ENCODE measurements at places on chromosomes 1 and 21.

GRCh38 chr1:32341971-32342370 is 5.9 kb upstream of the MARCKSL1 start:
- no peak for DNase-seq

DNA sequence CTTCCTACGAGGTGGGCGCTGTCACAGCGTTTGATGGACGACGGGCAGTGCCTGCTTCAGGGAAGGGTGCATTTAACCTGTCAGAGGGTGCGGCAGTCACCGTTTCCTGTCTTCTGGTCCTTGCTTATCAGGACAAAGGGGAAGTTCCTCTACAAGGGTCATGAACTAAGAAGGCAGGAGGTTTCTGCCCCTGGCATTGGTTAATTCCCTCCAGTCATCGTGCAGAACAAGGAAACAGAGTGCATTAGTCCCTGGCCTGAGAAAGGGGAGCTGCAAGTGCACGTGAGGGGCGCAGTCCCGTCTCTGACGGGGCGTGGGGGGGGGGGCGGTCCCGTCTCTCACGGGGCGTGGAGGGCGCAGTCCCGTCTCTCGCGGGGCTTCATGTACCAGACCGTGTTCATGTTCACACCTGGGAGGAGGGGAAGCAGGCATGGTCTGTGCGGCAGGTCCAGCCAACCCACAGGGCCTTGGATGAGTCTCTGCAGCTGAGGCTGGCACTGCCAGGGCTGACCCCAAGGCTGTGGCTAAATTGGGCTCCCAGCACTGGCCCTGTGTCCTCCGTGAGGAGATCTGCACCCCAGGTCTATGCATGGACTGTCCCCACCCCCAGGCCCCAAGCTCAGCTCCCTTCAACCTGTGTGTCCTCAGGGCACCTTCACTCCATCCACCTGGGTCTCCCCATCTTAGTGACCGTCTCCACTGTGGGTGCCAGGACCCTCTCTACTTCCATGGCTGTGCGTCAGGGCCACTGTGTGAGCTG is 89.2 kb upstream of the COL6A1 start:
- DNase-seq: peak; percentile 94

- DNase-seq: no peak
These were observed 5.2 kb upstream of the AKNAD1 start for GRCh38 chr1:108862017-108862610.

- DNase-seq: no peak
These were observed 53.0 kb upstream of the CNN3 start for GRCh38 chr1:94979656-94980581.

DNA sequence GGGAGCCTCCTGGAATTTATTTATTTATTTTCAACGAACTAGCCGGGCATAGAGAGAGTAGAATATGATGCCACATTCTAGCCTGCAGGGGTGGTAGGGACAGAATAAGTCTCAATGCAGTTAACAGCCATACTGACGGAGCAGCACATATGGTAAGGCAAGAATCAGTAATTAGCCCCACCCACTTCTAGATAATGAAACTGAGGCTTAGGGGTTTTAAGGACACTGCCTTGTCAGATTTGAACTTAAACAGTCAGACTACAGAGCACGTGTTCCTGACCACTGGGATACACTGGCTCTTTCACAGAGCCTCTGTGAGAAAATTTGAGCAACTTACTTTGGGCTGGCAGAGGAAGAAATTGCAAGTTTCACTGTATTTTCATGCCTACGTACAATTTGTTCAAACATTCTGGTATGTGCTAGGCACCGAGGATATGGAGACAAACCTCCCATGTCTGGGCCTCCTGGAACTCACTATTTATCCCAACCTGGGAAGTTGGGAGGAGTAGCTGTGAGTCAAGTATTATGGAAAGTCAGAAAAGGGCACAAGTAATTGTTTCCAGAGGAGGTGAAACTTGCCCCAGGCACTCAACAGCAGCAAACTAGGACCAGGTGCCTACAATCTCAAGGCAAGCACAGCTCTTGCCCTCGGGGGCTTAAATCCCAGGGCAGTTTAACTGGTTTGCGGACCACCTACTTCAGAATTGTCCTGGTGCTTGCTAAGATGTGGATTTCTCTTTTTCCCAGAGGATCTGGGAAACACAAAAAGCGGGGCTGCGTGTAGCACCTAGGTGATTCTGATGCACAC is 1.6 kb upstream of the CLIC4 start:
- DNase-seq: no peak

- DNase-seq: no peak
These were observed 13.6 kb downstream of the ZYG11B start for GRCh38 chr1:52739699-52740467.

DNA sequence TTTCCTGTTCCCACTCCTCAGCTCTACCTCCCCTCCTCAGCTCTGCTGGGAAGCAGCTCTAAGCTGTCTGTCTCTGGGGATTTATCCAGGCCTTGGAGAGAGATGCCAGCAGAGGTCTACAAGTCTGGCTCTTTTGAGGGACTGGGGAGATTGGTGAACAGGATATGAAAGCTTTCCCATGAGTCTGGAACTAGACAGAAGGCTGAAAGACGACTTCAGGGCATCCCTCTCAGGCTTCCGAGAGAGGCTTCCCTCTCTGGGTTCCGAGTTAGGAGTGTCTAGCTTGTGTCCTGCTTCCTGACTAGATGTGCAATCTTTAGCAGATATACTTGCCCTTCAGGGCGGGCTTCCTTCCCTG is 733 bp downstream of the TMEM35B start:
- DNase-seq: no peak

DNA sequence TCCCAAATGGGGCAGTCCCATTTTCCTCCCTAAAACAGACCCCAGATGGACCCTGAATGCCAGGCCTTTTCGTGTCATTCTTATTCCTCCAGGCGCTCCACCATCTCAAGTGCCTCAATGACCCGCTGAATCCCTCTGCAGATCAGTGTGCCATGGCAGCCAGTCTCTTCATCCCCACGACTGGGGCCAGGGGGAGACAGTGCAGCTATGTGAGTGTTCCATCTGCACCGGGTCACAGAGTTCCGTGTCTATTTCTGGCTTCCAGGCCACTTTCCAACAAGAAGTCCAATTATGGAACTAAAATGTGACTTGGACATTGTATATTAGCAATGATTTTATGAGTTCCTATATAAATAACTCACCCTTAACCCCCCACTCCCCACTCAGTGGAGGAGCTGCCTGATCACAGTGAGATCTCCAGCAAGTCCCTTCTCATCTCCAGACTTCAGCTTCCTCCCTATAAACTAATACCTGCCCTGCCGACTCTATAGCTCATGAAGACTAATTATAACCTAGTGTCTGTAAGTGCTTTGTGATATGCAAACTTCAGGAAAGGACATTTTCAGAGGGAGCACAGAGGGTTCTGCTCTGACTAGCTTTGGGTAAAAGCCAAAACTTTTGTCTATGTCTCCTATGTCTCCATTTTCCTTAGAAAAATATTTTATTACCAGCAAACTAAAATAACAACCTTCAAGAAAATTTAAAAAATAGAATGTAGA is 56.3 kb upstream of the NFASC start:
- no peak for DNase-seq

GRCh38 chr1:217135987-217136894 is 413.0 kb upstream of the ESRRG start:
- DNase-seq: no peak

DNA sequence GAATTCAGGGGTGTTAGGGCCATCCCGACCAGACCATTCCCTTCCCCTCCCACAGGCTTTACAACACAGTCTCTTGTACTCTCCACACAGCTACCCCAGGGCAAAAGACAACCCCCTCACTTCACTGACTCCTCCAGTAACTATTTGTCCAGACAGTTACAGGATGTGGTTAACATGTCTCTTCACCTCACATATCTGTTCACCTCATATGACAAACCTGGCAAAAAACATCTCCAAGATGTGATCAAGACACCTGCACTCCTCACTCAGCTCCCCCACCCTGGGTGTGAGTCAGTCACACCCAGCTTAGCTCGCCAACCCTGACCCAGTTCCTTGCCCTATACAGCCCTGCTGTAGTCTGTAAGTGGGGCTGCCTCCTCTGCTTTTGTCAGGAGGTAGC is 490.5 kb upstream of the CHRM3 start:
- no peak for DNase-seq

DNA sequence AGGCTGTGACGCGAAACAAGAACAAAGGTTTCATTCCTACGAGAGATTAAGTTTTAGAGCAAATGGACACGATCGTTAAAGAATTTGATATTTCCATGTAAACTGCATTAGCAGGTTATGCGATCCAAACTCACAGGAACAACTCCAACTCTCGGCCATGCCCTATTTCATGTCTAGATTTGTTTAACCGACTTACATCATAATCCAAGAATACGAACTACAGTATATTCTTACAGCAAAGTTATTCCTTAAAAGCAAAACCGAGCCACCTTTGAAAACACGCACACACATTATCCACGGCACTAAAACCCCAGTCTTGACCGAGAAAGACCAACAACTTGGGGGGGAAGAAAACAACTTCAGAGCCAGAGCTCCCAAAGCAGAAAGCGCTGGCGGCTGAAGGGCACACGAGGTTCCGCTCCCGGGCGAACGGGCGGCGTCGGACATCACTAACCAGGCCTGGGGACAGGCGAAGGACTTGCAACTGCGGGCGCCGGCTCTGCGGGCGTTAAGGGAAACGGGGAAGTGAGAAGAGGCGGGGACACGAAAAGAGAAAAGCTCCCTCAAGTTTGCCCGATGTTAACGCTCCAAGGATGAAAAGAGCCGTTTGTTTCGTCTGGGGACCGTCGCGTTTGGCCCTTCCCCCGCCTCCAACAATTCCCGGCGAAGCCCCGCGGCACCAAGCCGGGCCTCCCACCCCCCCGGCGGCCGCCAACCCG is 690 bp downstream of the B3GALNT2 start:
- peak; percentile 70 for DNase-seq

DNA sequence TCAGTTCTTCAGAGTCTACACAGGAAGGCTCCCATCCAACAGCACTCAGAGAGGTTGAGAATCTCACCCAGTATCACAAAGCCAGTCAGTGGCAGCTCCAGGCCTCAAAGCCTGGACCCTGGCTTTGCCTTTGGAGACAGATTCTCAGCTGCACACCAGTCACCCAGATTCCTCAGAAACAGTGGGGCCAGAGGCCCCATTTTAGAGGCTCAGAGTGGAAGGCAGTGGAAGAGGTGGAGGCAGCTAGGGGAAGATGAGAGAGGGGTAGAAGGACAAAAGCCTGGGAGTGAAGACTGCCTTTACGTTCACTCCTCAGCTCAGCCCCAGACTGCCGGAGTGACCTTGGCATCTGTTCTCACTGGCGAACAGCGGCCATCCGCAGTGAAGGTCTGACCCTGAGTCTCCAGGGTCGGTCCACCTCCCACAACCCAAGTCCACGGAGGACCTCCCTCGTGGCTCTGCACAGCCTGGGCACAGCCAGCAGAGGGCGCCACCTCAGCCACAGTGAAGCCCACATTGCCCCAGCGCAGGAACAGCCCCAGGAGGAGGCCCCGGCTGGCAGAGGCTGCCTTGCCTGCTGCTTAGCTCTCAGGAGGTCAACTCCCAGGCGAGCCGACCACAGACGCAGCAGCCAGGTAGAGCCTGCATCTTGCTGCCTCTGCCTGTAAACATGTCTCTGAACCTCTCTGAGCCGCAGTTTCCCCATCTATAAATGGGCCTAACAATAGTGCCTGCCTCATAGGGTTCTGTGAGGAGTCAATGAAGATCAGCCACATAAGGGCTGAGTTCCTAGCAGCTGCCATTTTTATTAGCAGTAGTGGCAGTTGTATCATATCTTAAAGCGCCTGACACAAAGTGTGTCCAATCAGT is 5.9 kb upstream of the FNDC5 start:
- DNase-seq: peak; percentile 48

- no peak for DNase-seq
These were observed 5.0 kb downstream of the GUCA2B start for GRCh38 chr1:42158189-42158588.

DNA sequence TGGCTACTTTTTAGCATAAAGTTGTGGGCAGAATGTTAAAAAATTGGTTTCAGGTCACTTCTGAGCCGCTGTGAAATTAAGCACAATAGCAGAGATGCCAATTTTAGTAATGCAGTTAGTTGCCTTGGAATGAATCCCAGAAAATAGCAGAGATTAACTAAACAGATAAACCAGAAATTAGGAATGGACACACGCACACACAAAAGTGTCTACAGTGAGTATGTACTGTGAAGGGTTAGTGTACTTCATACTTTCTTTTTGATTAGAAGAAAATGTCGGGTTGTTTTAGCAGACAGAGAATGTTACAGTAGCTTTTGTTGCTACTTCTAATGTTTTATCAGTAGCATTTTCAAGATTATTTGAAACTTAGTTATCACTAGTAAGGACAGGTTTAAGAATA is 106.7 kb downstream of the LEPR start:
- DNase-seq: no peak

GRCh38 chr1:205481218-205481617 is 23.3 kb upstream of the CDK18 start:
- peak; percentile 4 for DNase-seq

- DNase-seq: no peak
These were observed 105.0 kb upstream of the SAMD11 start for GRCh38 chr1:818618-819291.
